ENCODE measurements at places on chromosomes 6 and 20.

DNA sequence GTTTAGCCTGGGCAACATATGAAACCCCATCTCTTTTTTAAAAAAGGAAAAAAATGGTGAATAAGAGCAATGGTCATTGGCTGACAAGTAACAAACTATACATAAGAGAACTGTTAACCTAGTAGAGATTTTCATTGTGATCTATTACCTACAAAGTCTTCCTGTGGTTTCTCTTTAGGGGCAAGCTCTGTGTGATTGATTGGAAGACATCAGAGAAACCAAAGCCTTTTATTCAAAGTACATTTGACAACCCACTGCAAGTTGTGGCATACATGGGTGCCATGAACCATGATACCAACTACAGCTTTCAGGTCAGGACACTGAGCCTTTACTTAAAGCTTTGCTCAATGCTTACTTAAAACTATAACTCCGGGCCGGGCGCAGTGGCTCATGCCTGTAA is 19.2 kb downstream of the MGME1 start:
- DNase-seq = no peak

- no peak for DNase-seq
These were observed 136.3 kb downstream of the TFAP2C start for GRCh38 chr20:56765172-56766073.

DNA sequence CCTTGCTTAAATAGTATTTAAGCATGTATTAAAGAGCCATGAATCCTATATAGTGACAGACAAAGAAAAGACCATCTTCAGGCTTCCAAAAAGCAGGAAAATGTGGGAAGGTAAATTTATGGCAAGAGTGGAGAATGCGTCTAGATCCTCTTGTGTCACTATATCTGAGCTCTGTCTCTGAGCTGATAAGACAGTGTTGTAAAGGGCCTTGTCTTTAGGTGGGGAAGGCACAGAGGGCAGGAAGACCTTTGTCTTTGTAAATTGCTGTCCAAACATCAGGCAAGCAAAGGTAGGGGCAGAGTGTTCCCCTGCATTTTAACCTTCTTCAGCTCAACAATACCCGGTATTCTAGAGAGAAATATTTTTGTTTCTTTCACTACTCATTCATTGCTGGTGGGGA is 33.9 kb upstream of the MBOAT1 start:
- no peak for DNase-seq

- DNase-seq = no peak
These were observed 84.6 kb downstream of the TRDN start for GRCh38 chr6:123551939-123552707.

DNA sequence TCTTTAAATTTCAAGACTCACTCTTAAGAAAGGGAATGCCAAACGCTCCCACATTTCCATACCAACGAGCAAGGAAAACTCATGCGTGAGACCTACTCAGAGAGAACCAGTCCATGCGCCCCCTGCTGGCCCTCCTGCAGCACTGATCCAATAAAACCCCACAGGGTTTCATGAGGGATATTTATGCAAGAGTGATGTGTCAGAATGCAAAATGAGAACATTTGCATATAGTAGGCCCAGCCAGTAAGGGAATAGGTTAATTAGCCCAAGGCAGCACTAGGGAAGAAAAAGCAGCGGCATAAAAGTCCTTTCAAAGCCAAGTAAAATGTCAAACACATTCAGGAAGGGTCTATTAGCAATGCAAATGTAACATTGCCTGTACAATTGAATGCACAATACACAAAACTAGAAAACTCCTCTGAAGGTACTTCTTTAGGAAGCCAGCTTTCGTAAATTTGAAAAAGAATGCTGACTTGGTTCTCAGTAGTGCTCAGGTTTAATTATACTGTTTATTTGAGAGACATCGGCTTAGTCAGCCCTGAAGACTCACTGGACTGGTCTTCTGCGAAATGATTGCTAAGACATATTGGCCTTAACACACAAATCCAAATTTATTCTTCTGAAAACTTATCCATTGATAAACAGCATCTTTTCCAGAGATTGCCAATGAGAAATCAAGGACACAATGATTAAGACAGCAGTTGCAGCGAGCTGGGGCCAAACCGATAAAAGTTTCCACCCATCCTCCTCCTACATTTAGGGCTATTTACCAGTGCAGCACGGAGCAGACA is 93.2 kb downstream of the GMPR start:
- peak; percentile 64 for DNase-seq

DNA sequence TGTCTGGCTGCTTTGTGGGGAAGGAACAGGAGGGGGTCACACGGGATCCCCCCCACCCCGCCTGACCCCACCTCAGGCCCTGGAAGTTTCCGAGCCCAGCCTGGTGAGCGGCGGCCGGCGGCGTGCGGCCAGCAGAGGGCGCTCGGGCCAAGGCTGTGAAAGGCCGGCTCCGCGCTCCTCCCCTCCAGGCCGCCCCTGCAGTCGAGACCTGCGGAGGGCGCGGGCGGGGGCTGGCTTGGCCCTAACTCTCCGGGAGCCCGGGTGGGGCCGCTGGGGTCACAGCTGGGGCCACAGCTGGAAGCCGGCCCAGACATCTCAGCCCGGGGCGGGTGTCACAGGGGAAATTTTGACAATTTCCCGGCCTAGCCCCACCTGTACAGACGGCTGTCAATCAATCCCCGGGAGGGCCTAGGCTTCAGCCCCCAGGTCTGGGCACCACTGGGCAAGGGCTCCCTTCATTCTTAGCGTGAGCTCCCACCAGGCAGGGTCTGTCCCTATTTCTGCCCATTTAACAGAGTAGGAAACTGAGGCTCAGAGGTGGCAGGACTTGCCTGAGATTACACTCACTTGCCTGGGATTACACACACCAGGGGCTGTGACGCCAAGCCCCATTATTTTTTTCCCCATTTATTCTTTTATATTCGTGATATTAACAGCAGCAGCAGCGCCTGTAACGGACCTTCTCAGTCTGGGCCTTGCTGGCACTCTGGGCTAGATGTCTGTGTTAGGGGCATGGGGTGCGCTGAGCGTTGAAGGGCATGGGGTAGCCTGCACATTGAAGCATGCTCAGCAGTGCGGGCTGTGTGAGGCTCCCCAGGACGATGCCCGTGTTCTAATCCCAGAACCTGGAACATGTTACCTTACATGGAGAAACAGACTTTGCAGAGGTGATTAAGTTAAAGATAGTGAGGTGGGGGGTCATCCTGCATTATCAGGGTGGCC is 23.0 kb downstream of the ZBP1 start:
- peak; percentile 77 for DNase-seq

DNA sequence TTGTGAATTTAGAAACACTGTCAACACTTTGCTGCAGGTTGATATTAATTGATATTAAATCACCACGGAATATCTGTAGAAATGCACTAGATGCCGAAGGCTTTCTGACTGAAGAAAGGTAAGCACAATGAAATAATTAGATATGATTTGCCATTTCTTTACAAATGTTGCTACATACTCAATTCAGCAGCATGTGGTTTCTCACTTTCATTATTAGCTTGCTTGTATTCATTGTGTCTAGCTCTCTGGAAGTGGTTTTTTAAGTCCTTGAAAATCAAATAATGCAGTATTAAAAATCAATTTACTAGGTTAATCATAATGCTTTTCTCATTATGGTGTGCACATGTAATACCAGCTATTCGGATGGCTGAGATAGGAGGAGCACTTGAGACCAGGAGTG is 231.3 kb upstream of the MARCKS start:
- no peak for DNase-seq

GRCh38 chr6:147128056-147128455 is 76.2 kb upstream of the STXBP5 start:
- DNase-seq = no peak

DNA sequence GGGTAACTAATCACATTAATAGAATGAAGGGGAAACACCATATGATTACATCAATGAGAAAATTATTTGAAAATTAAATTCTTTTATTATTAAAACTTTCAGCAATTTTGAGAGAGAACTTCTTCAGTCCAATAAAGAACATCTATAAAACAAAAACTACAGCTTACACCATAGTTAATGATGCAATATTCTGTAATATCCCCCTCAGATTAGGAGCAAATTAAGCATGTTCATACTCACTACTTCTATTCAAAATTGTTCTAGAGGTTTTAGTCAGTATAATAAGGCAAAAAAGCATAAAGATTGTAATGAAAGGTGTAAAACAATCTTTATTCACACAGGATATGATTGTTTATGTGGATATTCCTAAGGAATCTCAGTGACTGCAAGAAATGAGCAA is 465.4 kb downstream of the CD109 start:
- DNase-seq = no peak

Data from stimulated activated CD4-positive, alpha-beta T cell treated with anti-CD3 and anti-CD28 coated beads, Interleukin-4, amount 100 ng/mL, for 4 hours (primary cell).